ENCODE measurements at places on chromosomes 5 and 9. TPM values are rescaled to one million over a fixed set of nuclear protein-coding genes. Genes with fewer than 3 reads are reported as not detected.

DNA sequence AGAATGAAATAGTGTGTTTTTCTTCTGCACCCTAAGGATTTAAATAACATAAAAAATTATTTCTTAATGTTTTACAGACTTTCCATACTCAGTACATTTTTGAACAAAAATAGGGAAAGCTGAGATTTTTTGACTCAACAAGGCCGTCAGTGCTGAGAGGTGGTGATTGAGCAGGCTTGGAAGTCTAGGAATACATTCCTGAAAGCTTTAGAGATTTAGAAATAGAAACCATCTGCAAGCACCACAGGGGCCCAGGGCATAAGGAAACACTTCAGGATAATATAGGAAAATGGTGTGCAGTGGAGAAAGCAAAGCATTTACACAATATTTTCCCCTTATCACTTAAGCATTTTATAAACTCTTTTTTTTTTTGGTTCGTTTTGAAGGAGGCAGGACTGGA is 5.2 kb downstream of the BASP1 start:
- no peak for DNase-seq

DNA sequence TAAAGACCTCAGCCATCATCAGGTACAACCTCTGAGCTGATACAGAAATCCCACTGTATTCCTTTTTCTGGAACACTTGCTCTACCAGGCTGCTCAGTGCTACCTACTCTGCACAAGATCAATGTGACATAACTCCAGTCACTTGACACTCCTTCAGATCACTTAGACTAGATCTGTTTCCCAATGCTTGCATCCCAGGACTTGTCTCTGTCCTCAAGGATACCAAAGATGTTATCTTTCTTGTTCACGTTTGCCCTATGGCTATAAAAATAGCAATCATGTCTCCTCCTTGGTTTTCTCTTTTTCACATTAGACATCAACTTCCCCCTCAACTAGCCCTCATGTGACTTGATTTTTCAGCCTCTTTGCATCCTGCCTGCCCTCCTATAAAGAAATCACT is 188.1 kb upstream of the PTGER4 start:
- no peak for DNase-seq

DNA sequence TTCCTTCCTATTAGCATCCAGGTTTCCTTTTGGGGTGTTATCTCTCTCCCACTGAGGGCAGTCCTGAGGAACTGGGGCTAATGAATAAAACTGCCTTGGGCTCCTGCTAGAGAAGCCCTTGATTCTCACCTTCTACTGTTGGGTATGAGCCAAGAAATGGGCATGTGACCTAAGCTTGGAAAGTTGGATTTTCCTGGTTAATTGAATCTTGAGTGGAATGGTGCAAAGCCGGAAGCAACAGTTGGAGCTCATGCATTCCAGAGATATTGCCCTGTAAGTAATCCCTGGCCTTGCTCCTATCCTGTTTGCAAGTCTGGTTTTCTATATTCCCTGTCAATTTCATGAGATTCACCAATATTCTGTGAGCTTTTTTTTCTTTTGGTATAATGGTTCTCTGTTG is 158.5 kb upstream of the ELL2 start:
- no peak for DNase-seq

- no peak for DNase-seq
These were observed 273.9 kb upstream of the ADRA1B start for GRCh38 chr5:159642379-159642778.

DNA sequence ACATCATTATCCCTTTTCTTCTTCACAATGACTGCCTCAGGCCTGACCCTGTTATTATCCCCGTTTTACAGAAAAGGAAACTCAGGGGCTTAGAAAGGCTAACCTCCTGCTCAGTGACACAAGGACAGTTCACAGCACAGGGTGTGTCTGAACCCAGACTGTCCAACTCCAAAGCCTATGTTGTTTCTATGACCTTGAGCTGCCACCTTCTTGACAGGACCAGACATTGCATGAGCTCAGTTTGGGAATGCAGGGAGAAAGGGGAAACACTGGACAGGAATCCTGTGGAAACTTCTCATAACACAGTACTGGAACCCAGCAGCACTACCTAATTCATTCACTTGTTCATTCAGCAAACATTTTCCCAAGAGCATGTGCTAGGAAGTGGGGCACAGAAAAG is 472.8 kb downstream of the CDK5RAP2 start:
- no peak for DNase-seq

DNA sequence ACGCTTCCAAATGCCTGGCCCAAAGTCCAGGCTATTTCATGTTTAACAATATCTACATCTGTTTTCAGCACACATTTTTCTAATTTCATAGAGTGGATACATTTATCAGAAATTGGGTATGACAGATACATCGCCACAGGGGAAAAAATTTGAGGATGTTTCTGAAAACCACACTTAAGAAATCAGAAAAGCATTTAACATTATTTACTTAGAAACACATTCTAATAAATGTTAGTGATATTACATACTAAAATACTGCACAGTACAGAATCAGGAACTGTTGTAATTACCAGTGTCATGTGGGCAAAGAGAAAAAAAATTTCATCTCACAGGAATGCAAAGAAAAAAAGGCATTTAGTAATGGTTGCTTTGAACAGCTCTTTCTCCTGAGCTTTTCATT is 310.5 kb upstream of the KIF2A start:
- DNase-seq: no peak

DNA sequence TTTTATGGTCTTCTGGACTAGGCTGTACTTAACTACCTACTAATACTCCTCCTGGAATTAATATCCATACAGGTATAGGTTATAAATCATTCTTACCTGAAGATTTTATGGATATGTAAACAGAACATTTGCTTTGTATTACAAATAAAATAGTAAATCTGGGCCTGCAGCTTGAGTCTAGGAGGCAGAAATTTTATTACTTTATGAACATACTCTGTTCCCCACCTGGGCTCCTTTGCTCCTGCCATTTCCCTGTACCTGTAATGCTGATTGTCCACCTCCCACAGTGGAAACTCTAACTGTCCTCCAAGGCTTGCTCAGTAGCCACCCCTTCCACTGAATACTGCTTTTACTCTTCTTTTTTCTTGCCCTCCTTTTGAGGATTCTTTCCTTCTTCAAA is 108.0 kb downstream of the PAM start:
- DNase-seq: no peak

GRCh38 chr9:30970812-30971211 is 1413.6 kb upstream of the ACO1 start:
- DNase-seq: no peak

The STRBP gene
- 30.7 TPM for total RNA-seq

The ANXA2R gene
- total RNA-seq: 4.6 TPM

The CDO1 gene
- total RNA-seq: 3.0 TPM

The ISL1 gene
- not detected for total RNA-seq

The TAF7 gene
- total RNA-seq: 73.5 TPM

The CCL21 gene
- total RNA-seq: 92.8 TPM

All from kidney (tissue), 22 donors.